NCI-H146 (cell line): ENCODE measurements at places on chromosomes 5 and 9.
A peak's percentile ranks its signal among the peaks of the same experiment; 100 is the strongest.

- DNase-seq, result no peak
Measured at GRCh38 chr5:136075466-136075891, 46.7 kb downstream of the TGFBI start.

- no peak for DNase-seq
Measured at GRCh38 chr9:86408121-86408520, 53.9 kb upstream of the TUT7 start.

DNA sequence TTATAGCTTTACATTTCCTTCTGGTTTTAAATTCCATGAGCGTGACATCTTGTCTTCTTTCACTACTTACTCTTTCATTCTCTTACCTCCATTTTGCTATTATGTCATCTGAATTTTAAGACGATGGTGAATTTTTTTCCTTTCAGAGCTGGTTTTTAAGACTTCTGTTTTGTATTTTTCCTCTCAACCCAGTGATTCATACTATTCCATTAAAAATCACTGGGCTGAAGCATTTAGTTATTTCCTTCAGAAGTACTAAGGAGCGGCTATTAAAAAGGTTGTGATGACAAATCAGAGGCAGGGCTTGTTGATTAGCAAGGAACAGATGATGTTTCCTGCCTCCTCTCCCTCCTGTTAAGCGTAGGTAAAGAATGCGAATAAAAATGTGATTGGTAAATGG, 16.5 kb downstream of the AGXT2 start:
- no peak for DNase-seq

GRCh38 chr5:133927300-133928180, 40.9 kb downstream of the C5orf15 start:
- no peak for DNase-seq

GRCh38 chr9:114908104-114908622, 22.2 kb downstream of the TNFSF8 start:
- DNase-seq, result peak; percentile 98

DNA sequence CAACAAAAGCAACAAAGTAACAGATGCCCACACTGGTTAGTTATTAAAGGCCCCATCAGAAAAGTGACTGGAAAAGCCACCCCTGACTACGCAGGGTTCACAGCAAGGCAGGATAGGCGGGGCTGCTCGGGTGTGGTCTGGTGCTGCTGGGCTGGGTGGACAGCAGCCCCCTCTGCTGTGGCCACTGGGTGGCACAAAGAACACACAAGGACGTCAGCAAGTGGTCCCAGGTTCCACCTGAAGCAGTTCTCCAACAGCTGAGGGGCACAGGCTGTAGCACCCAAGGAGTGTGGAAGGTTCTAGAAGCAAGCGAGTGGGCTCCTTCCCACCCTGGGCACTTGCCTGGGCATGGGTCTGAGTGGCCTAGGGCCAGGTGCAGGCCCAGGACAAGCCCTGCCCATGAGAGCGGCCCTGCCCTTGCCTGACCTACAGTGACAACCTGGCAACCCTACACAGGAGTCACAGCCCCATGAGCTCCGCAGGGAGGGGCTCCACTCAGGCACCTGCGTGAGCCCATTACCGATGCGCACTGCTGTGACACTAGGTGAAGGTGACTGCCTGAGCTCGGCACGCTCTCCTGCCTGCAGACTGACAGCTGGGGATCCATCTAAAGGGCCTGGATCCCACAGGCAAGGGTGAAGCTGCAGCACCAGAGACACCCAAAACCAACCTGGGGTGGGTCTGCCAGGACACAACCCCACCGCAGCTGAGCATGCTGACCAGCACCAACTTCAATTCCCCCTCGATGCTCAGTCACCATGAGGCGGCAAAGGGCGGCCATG, 8.1 kb downstream of the BRD9 start:
- no peak for DNase-seq

DNA sequence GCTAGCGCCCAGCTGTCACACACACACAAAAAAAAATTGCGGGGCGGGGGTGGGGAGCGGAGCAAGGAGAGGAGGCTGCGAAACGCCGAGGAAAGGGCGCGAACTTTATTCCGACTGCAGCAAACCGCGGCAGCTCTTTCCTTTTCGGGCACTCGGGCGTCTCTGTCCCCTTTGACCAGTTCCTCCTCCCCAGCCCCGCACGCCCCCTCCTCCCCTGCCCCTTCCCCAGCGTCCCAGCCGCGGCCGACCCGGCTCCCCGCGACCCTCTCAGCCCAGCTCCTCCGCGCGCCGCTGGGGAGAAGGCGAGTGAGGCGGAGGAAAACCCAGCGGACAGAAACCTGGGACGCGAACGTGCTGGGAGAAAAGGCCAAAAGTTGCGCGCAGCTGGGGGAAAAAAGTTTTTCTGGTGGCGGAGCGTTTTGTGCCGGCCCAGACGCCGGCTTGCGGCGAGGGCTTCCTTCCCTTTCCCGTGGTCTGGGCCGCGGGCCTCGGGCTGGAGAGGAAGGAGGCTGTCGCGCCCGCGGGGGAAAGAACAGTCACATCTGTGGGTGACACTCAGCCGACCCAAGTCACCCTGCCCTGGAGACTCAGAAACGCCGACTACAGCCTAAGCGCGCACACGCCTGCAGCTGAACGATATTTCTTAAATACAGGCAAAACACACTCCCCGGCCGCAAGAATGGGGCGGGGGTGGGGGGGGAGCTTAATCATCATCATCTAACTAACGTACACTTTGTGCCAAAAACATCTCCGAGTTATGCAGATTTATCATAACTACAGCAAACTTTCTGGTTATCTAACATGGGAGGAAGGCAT, 1.1 kb upstream of the BNC2 start:
- peak; percentile 49 for DNase-seq

DNA sequence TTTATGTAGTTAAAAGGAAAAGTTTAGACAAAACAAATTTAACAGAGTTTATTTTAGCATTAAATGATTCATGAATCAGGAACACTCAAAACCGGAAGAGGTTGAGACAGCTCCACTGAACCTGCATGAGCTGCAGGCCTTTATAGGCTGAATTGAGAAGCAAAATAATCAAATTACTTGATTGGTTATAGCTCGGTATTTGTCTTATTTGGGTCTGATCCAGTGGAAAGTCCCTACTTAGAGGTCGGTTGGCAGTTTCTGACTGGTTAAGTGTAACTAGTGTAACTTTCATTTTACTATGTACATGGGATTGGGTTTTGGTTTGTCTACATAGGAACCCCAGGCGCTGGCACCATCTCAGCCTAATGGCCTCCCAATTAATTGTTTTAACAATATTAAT, 74.1 kb upstream of the PIK3R1 start:
- DNase-seq, result no peak

GRCh38 chr5:107450531-107450930, 220.2 kb downstream of the EFNA5 start:
- no peak for DNase-seq

- DNase-seq, result no peak
Measured at GRCh38 chr5:135162661-135163265, 128.7 kb upstream of the PITX1 start.

- DNase-seq, result no peak
Measured at GRCh38 chr5:174003795-174004194, 14.8 kb downstream of the C5orf47 start.

- no peak for DNase-seq
Measured at GRCh38 chr5:100402071-100402470, 133.1 kb upstream of the FAM174A start.

DNA sequence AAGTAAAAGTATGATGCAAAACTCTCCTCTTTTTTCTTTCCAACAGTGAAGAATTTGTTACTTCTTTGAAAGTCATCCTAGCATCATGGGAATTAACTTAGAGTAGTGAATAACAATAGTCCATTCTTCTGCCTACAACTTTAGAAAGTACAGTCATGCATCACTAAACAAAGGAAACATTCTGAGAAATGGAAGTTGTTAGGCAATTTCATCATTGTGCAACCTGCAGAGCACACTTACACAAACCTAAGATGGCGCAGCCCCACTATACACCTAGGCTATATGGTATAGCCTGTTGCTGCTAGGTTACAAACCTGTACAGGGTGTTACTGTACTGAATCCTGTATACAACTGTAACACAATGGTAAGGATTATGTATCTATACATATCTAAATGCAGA, 1209.3 kb upstream of the C9orf72 start:
- DNase-seq, result peak; percentile 7

- no peak for DNase-seq
Measured at GRCh38 chr9:114924327-114924726, 6.1 kb downstream of the TNFSF8 start.

- no peak for DNase-seq
Measured at GRCh38 chr5:10149911-10150310, 99.8 kb downstream of the ATPSCKMT start.

DNA sequence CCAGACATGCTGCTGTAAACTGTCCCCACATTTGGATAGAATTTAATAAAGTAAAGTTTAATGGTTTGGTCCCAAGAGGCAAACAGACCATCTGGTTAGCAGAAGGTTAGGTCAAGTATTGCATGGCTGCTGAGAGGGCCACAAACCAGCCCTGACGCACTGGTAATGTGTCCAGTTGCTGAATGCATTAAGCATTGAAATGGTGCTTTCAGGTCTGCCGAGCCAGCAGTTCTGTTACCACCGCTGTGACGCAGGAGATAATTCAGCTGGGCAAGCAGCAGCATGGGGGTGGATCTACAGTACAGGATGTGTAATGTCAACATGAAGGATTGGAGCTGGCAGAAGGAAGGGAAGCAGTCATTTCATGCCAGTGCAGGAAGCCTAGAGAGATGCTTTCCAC, 16.0 kb downstream of the ZNF462 start:
- DNase-seq, result peak; percentile 80

DNA sequence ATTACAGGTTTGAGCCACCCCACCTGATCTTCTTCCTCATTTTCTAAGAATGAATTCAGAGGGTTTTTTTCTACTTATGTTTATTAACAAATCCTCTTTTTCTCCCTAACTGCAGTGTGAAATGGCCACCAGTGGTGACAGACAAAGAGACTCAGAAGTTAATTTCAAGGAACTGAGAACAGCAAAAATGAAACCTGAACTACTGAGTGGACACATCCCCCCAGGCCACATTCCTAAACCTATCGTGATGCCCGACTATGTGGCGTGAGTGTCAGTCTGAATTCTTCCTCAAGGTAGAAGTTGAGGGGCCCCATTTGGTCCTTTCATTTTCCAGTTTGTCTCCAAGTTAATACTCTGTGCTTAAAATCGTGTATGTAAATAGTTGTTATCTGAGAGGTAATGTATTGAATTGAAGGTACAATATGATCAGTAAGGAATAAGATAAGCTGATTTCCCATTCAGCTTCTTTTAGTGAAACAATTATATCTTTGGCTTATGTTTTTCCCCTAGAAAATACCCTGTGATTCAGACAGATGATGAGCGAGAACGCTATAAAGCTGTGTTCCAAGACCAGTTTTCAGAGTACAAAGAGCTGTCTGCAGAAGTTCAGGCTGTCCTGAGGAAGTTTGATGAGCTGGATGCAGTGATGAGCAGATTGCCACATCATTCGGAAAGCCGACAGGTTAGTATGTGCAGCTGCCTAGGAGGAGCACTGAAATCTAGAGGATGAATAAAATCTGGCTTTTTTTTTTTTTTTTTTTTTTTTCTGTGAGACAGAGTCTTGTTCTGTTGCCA, 17.7 kb downstream of the MARVELD2 start:
- no peak for DNase-seq

- DNase-seq, result no peak
Measured at GRCh38 chr9:93198117-93198837, 14.3 kb downstream of the WNK2 start.

DNA sequence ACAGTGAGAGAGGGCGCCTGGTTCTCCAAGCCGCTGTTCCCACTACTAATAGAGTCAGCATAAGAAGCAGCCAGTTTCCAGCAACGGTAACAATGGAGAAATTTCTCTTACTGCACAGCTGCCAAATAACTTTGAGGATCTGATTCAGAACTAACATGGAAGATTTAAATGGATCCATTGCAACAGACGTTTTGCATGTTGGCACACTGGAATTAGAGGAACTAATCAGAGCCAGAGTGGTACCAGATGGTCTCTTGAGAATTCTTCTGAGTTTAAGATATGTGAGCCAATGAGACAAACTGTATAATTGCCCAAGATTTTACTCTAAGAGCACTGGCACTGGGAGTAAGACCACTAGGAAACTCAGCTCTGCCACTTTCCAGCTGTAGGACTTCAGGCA, 186.5 kb downstream of the EFNA5 start:
- no peak for DNase-seq

DNA sequence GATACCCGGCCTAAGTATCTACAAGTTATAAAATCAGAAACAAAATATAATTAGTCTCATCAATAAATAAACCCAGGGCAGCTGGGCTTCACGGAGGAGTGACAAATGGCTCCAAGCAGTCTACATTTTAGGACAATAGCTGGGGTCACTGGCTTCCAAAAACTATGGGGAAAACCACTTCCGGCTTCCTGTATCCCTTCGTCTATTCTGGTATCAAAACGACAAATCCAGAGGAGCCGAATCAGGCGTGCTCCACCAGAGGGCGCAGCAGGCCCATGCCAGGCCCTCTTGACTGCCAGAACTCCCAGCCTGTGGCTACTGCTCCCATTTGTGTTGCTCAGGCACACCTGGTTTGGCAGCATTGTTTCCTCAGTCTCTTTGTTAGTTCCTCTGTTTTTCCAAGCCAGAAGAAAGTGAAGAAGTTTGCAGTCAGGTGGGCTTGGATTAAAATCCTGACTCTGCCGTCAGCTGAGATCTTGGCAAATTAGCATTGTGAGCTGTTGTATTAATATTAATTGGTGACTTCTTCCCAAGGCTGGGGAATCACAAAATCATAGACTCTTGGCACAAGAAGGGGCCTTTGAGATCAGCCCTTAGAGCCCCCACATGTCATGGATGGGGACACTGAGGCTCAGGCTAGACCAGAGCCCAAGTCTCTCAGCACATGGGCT, 11.6 kb upstream of the RAB14 start:
- DNase-seq, result peak; percentile 72

- no peak for DNase-seq
Measured at GRCh38 chr5:165579911-165580310, 2074.5 kb downstream of the MAT2B start.

GRCh38 chr5:24397601-24398000, 247.2 kb downstream of the CDH10 start:
- DNase-seq, result no peak
